K562 (cell line): ENCODE measurements at places on chromosomes 5 and 9.

GRCh38 chr5:107337281-107337680 lies 333.5 kb downstream of the EFNA5 start:
- DNase-seq, result no peak

- DNase-seq, result no peak
These were observed 132.0 kb downstream of the WNK2 start for GRCh38 chr9:93315960-93316359.

- DNase-seq, result no peak
These were observed 12.9 kb upstream of the KLF9 start for GRCh38 chr9:70427161-70427945.

DNA sequence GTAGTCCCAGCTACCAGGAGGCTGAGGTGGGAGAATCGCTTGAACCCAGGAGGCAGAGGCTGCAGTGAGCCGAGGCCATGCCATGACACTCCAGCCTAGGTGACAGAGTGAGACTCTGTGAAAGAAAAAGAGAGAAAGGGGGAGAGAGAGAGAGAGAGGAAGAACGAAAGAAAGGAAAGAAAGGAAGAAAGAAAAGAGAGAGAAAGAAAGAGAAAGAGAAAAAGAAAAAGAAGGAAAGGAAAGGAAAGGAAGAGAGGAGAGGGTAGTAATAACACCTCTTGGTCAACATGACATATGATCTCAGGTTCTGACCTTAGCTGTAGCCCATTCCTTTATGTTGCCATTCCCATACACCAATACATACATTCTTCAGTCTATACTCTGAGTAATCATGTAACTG lies 14.1 kb downstream of the FBXW11 start:
- no peak for DNase-seq

- no peak for DNase-seq
These were observed 733.4 kb upstream of the NUDT12 start for GRCh38 chr5:104295991-104296390.

- DNase-seq, result peak; percentile 79
These were observed 86.0 kb upstream of the SLC30A5 start for GRCh38 chr5:69007726-69008368.

DNA sequence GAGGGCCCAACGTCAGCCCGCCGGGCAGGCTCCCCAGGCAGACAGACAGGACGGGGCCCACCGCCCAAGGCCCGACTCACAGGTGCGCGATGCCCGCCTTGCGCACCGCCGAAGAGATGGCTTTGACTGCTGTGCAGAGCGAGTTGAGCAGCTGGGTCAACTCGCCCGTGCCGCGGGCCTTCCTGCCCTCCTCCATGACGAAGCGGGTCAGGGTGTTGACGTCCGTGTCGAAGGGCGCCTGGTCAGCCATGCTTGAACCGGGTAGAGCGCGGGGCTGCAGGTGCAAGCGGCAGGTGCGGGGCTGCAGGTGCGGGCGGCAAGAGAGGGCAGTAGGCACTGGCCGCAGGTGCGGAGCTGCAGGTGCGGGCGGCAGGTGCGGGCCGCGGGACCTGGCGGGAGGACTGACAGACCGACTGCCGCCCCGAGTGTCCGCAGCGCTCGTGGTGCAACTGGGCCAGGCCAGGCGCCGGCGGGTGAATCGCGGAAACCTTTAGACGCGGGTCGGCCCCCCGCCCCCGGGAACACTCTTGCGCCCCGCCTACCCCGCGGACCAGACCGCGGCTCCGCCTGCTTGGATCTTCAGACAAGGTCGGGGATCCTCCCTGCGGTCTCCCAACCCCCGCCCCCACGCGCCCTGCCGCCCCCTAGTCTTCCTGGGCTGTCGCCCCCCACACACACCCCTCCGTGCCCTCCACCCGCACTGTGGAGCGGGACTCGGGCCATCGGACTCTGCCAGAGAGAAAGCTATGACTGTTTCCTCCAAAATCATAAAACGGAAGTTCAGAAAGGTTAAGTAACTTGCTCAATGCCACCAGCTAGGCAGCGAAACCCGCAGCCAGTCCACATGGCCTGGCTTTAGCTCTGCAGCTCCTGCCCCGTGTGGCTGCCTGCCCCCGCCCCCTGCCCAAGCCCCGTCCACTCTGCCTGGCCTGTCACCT lies at the start of gene FBP1:
Gene FBP1 (minus strand): TSS at position 458 of the 938 bp plus-strand sequence. CDS start 208 bp downstream, at position 250.
- DNase-seq, result no peak

DNA sequence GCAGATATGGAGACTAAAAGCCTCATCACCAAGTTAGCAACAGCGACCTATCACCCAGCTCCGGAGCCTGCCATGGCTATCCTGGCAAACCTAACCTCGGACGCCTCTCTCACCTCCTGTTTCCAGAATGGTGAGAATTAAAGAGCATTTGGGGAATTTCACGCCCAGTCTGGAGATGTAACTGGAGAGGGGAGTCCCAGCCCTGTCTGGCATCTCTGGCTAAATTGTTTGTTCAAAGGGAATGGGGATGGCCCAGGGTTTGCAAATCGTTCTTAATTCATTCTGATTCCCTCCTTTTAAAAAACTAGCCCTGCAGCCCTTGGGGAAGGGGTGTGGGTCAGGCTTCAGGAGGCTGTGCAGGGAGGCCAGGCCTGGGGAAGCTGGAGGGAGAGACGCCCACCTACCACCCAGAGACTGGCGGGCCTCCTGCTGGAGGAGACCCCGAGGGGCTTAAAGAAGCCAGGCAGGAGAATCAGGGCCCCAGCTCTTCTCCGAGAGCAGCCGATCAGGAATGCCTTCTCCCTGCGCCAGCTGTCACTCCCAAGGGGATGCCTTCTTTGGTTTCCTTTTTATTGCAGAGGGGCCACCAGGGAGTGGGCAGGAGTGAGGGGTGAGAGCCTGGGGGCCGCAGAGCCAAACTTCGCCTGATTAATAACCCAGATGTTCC lies 964 bp upstream of the COL5A1 start:
- DNase-seq, result no peak

DNA sequence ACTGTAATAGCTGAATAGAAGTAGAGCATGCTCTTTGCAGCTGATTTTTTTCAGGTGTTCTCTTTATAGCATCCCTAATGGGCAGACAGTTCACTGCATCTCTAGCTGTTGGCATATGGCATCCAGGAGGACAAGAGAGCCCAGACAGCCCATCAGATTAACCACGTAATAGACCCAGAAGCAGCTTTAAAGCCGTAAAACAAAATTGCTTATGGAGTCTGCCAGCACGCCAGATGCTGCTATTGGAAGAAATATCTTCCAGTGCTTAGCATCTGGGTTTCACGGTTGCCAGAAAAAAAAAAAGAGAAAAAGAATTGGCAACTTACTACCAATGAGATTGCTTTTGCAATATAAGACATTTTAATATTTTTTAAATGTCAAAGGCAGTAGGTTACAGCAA lies 869.4 kb upstream of the NUDT12 start:
- DNase-seq, result no peak

DNA sequence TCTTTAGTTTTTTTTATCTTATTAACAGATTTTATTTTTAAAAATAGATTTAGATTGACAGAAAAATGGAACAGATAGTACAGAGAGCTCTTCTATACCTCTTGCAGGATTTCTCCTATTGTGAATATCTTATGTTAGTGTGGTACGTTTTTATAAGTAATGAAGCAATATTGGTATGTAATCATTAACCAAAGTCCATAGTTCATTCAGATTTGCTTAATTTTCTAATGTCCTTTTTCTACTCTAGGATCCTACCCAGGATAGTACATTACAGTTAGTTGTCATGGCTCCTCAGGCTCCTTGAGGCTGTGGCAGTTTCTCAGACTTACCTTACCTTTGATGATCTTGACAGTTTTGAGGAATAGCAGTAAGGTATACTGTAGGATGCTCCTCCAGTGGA lies 30.4 kb downstream of the PPP2R2B start:
- no peak for DNase-seq

GRCh38 chr5:172906436-172906835 lies 52.8 kb upstream of the RPL26L1 start:
- no peak for DNase-seq

GRCh38 chr5:134969166-134969565 lies 1.5 kb downstream of the CATSPER3 start:
- no peak for DNase-seq

DNA sequence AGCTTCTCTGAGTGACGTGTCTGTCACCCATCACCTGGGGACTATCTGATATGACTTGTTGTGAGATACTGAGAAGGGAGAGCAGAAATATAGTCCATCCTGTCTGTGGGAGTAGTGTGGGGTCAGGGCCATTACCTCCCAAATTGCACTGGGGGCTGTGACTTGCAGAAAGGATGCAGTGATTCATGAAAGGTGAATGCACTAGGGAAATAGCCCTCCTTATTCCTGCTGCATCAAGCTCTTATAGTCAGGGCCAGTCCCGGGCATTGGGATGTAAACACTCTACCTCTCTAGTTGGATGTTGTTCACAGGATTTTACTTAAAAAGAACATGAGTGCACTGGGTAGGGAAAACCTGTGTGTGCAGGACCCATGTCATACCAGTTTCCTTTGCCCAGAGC lies 124.8 kb downstream of the STK32A start:
- DNase-seq, result no peak

DNA sequence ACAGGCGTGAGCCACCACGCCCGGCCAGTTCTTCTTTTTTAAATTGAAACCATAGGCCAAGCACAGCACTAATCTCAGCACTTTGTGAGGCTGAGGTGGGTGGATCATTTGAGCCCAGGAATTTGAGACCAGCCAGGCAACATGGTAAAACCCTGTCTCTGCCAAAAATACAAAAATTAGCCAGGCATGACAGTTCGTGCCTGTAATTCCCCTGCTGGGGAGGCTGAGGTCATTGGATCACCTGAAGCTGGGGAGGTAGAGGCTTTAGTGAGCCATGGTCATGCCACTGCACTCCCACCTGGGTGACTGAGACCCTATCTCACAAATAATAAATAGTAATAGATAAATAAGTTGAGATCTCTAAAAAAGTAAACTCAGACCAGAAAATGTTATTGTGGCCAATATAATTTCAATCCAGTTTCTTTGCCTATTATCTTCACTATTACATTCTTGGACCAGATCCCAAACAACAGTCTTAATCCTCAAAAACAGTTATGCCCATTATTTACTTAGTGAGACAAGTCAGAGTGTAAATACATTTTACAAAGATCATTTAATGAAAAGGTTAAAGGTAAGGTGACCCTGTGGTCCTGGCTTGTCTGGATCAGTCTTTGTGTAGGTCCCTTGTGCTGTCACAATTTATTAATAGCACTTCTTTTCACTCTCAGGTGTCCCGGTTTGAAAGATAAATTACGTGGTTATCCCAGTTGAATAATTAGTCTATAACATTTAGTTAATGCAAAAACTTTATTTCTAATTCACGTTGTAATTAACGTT lies 53.6 kb downstream of the RAB24 start:
- no peak for DNase-seq

DNA sequence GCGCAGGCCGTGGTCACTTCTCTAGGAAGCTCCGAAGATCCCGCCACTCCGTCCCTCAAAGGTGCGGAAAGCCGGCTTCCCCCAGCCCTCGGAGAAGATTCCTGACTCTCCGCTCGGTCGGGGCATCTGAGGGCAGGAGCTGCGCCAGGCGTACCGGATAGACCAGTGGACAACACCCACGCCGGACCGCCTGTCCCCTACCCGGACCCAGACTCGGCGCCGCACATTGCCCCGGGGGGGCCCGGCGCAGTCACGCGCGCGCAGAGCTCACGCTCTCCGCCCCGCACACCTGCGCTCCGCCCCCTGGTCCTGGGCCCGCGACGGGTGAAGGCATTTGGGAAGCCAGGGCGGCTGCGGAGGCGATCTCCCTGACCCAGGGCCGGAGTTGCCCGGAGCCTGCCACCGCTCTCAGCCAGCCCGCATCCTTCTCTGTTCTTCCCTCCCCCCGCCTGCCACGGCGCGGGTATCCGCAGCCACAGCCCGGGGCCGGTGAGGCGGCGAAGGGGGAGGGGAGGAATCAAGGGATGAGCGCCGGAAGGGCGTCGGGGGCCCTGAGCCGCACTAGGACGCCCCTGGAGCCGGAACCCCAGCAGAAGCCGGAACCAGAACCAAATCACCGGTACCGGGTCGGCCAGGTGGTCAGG lies 448 bp downstream of the RELL2 start:
- peak; percentile 62 for DNase-seq

- no peak for DNase-seq
These were observed 248.1 kb upstream of the NREP start for GRCh38 chr5:112004867-112005622.

DNA sequence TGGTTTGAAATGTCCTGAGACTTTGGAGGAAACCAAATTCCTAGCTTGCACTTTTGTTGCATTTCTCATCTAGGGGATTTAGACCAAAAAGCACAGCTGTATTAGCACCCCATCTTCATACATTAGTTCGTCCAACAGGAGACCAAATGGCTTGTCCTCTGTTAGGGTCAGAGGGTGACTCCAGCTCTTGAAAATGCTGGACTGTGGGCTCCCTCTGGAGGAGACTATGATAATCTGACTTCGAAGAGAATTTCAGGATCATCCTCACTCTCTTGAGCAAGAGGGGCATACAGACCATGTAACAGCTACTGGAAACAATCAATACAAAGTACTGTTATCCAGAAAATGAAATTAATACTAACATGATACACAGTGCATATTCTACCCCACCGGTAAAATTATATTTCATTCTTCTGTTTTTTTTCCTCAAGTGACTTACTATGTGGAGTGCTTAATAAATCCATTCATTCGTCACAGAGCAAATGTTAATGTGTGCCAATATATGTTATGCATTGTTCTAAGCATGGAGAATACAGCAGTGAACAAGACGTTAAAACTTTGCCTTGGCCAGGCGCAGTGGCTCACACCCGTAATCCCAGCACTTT lies 63.7 kb upstream of the PPP2CA start:
- peak; percentile 57 for DNase-seq

DNA sequence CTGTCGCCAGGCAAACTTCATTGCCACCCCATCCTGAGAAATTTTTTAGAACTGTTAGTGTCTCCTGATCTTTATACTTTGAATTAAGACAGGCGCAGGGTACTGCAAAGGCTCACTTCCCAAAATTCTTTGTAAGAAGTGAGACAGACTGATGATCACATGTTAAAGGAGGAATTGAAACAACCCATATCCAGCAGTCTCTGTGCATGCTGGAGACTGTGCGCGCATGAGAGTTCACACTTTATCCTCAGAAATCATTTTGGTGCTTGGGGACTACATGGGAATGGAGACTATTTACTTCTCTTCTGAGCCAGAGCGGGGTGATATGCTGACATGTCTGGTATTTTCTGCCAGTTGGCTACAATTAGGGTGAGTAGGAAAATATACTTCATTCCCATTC lies 91.2 kb downstream of the ZNF474 start:
- no peak for DNase-seq

- DNase-seq, result no peak
These were observed 51.1 kb downstream of the C9orf152 start for GRCh38 chr9:110156902-110157301.

- DNase-seq, result no peak
These were observed 280.1 kb downstream of the HSPA4 start for GRCh38 chr5:133331941-133332340.

GRCh38 chr5:84273517-84273883 lies 111.2 kb downstream of the EDIL3 start:
- no peak for DNase-seq

- no peak for DNase-seq
These were observed 4.8 kb downstream of the PSMB7 start for GRCh38 chr9:124410321-124410913.
